ENCODE measurements at places on chromosomes 12 and 14.

DNA sequence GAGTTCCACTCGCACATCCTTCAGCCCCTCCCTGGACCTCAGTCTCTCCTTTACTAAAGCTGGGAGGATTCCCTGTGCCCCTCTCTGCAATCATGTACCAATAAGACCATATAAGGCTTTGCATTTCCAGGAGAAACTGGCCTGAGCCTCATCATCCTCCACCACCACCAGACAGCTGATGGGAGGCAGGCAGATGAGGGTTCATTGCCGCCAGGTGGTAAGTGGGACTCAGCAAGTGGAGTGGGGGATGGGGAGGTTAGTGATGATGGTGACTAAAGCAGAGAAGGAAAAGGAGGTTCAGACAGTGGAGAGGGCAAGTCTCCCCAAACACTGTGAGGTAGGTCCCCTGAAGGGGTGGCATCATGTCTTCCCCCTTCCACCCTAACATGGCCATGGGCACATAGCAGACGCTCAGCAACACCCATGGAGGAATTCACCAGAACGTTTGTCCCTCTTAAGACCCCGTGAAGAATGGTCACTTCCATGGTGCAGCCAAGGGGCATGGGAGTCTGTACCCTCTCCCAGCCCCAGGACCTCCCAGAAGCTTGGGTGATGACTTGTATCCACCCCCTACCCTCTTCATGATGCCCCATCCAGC is 4.5 kb upstream of the TNFRSF1A start:
- DNase-seq, result peak; percentile 33

- no peak for DNase-seq
These were observed 51.3 kb upstream of the PPP2R5C start for GRCh38 chr14:101709962-101710931.

DNA sequence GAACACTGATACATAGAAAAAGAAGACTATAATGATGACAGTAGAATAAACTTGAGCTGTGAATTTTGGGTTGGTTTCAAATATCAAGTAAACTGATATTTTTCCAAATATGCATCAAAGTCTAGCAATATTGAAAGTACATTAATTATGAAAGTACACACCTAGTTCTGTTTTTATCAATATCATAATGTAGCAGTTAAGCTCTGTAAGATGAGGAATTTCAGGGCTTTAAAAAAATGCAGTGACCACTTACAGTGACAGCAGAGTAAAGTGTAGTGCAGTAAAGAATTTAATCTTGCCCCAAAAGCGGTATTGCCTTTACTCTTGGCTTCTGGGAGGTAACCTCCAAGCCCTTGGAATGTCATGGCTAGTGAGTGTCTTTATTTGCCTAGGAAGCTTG is 102.9 kb upstream of the ABCD2 start:
- DNase-seq, result no peak

DNA sequence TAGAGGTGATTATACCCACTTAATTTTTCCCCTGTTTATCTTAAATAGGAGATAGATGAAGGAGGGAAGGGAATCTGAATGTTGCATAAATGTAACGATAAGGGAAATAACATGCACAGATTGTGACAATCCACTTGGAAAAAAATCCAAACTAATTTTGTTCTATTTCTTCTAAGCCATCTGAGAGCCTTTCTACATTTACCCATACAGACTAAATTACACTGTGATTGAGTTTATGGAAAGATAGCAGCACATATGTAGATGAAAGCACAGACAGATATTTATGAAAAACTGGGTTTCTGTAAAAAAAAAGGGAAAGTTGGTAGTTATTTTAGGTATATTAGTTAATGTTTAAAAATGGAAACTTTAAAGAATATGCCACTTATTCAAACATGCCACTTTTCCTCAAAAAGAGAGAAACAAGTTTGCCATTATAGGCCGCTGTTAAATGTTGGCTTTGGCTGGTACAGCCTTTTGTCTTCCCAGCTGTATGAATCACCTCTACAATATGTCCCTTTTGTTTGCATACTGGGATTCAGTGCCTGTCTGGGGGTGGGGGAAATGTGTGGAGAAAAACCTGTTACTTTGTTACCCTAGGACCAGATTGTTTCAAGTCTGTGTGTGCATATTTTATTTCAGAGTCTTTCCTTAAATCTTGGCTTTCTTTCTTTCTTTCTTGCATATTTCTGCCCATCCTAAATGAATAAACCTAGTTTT is 470.2 kb upstream of the LMO3 start:
- DNase-seq, result no peak

GRCh38 chr14:52103416-52103815 is 34.6 kb upstream of the NID2 start:
- DNase-seq, result peak; percentile 47

DNA sequence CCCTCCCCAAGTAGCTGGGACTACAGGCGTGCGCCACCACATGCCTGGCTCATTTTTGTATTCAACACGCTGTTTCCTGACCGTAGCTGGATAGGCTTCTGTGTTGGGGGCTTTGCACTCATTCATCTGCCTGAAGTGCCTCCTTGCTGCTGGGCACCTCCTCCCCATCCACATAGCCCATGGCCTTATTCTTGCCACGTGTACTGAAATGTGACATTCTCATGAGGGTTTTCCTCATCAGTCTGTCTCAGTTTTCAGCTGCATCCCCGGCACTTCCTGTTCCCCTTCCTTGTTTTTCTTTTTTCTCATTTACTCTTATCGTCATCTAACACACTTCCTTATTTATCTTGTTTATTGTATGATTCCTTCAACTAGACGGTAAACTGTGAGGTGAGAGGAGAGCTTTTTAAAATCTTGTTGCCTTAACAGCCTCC is 36.6 kb downstream of the RCOR1 start:
- DNase-seq, result no peak

DNA sequence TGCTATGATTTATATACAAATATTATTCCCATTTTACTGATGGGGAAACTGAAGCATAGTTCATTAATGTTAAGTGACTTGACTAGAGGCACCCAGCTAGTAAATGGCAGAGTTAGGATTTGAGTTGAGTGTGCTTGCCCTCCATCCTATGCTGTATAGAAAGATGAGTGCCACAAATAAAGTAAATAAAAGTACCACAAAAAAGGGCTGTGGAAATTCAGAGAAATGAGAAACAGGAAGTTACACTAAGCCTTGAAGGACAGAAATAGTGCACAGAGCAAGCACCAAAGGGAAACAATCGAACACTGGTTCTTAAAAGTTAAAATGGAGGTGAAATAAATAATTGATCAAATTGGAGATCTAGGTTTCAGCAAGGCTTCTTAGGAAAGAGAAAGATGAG is 9.2 kb upstream of the ABCD2 start:
- DNase-seq, result no peak

DNA sequence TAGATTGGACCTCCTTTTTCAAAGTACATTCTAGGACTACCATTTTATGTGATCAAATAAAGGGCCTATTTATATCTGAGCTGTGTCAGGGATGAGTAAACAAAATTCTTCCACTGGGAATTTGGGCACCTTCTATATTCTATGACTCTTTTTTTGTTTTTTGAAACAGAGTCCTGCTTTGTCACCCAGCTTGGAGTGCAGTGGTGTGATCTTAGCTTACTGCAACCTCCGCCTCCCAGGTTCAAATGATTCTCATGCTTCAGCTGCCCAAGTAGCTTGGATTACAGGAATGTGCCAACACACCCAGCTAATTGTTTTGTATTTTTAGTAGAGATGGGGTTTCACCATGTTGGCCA is 64.8 kb downstream of the DRAM1 start:
- DNase-seq, result no peak

DNA sequence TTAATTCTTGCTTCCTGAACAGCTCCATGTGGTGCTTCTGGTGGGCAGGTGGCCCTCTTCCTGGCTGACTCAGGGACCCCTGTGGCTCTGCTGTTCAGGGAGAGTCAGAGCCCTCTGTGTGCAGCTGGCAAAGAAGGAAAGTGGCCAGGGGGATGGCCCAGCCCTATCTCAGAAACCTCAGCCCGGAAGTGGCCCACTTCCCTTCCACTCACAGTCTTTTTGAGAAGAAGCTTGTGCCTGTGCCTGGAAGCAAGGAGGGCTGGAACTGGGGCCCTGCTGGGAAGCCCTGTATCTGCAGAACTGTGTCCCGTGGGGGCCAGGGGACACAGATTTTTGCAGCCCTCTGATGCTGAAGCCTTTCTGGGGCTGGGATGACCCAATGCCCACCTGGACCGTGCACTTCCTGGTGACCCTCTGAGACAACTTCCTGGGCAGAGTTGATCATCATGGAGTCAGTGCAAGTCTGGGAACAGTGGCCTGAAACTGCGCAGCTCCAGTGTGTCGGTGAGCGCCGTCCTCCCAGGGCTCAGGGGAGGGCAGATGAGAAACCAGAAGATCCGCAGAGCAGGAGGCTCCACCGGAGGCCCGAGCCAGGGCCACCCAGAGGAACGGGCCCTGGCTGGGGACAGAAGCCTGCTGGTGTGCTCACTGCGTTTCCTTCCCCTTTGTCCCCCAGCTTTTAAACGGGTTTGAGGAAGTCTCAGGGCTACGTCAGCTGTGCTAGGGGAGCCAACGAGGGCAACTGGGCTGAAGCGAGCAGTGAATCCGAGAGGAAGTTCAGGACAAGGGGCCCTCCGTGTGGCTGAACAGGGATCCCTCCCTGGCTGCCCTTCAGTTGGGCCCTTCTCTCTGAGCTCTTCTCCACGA is 217.4 kb upstream of the RTL1 start:
- no peak for DNase-seq

GRCh38 chr12:28954333-28954732 is 194.7 kb upstream of the FAR2 start:
- DNase-seq, result peak; percentile 12

GRCh38 chr14:59849411-59850130 is 21.0 kb downstream of the RTN1 start:
- no peak for DNase-seq

All from M059J (cell line).